ENCODE measurements at places on chromosomes 1 and 21.

- DNase-seq = no peak
These were observed 100.0 kb downstream of the ELAVL4 start for GRCh38 chr1:50208756-50209155.

GRCh38 chr1:17419626-17420328 is 19.7 kb downstream of the RCC2 start:
- DNase-seq = no peak

GRCh38 chr1:31694964-31695313 is 8.9 kb downstream of the COL16A1 start:
- DNase-seq = no peak

DNA sequence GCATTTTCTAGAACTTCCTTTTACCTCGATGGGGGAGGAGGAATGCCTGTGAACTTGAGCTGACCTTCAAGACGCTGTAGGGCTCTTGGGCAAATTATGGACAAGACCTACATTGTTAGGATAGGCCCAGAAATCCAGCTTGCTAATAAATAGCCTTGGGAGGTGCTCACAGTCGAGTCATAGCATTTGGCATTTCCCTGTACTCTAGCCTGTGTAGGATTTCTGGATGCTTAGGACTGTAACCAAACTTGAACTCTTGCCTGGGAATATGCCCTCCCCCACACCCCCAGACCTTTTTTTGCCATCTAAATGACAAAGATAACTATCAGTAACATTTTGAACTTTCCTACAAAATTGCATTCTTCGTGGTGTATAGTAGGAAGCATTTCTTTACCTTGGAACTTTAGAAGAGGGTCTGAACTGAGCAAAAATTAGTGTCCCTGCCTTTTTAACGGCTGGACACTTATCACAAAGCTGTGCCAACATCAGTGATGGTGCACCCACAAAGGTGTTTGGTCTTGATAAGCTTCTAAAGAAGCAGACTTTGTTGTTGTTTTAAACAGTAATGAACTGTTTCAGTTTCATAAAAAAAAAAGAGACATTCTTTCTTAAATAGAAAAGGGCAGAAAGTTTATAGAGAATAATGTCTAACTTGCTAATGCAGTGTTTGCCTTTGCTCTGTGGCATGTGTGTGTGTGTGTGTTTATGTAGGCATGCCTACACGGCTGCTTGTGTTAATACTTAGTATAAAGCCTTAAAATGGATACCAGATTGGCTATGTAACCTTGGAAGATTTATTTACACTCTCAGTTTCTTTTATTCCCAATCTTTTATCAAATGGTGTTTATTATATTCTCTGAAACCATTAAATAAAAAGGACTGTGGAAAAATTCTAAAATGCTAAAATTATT is 88.2 kb downstream of the NFIA start:
- DNase-seq = no peak

DNA sequence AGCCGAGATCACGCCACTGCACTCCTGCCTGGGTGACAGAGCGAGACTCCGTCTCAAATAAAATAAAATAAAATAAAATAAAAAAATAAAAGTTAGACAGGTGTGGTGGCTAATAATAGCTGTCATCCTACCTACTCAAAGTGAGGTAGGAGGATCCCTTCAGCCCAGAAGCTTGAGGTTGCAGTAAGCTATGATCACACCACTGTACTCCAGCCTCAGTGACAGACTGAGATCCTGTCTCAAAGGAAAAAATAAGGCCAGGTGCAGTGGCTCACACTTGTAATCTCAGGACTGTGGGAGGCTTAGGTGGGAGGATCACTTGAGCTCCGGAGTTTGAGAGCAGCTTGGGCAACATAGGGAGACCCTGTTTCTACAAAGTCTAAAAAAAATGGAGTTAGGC is 18.0 kb downstream of the NOL9 start:
- DNase-seq = no peak

DNA sequence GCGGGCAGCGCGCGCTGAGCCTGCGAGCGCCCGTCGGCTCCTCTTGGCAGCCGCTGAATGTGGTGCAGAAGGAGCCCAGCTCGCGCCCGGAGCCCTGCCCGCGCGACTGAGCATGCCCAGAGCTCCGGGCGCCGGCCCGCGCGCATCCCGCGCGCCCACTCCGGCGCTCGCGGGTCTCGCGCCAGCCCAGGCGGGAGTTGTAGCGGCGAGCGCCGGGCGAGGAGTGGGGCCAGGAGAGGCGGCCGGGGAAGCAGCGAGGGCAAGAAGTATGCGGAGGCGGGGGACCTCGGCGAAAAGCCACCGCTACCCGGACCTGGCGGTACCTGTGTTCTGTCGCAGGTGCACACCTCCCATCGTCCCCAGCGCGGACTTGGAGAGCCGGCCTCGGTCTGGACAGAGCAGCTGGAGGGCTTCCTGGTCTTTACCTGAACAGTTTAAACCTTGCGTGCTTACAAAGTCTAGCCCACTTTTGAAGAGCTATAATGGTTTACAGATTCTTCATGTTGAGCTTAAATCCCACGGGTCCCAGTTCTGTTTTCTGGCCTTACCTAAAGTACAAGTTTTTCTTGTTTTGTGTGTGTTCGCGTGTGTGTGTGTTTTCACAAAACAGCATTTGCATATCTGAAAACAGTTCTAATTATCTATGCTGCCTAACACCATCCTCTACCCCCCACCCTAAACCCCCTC is at the start of gene DDAH1:
Gene DDAH1, minus strand, starts transcription at position 61 of the 687 bp plus-strand sequence. CDS start 114 bp downstream, outside the sequence.
- DNase-seq = peak; percentile 69

DNA sequence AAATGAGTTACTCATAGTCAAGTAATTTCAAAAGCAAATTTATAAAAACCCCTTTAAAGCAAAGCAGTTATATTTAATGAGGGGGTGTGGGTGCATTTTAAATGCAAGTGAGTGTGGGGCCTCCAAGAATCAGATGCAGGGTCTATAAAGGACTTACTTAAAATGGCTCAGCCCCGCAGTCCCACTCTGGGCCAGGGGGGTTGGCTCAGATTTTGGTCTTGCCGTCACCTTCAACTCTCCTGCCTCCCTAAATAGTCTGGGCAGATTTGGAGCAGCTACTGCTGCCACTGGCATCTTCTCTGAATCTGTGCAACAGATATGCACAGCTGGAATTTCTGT is 16.2 kb downstream of the AMPD2 start:
- DNase-seq = no peak

GRCh38 chr1:20147846-20148570 is 8.9 kb downstream of the PLA2G2F start:
- DNase-seq = no peak

DNA sequence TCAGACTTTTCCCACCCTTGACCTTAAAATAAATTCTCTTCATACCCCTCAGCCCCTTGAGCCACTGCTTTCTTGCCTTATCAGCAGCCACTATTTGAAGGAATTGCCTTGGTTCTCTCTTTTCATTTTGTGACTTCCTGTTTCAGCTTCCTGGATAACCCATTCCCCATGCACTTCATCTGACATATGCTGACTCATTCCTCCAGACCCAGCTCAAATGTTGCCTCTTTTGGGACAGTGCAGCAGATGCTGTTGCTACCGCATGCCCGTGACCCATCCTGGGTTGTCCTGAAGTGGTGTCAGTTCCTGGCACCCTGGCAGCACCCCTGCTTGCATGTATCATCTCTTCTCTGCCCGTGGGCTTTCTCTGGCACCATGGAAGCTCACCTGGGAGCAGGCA is 496.1 kb downstream of the PTPRU start:
- DNase-seq = no peak

- DNase-seq = peak; percentile 75
These were observed 25.3 kb upstream of the PEF1 start for GRCh38 chr1:31669786-31670592.

DNA sequence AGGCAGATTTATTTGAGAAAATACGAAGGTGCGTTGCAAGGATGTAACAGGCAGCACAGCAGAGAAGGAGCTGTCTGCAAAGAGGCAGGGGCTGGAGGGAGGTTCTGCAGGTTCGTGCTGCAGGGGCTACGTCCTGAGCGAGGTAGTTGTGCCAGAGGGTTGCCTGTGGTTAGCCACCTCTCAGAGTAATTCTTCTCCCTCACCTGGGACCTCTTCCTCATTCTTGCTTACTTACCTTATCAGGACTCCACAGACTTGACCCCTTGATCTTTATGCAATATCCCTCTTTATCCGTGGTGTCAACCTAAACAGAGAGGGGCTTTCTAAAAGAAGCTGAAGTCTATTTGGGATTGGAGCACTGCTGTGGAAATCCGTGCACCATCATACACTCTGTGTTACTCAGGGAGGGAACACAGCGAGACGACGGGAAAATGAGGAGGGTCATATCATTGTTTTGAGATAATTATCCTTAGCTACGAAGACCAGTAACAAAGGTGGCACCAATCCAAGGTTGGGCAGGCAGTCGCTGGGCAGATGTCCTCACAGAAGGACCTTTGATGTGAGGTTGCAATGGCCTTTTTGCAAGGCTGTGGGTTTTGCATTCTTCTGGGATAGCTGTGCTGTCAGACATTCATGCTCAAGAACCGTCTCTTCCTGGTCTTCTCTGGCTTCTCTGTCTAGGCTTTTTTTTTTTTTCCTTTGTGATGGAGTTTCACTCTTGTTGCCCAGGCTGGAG is 82.8 kb downstream of the WDR4 start:
- DNase-seq = no peak

GRCh38 chr21:43322805-43323204 is 104.1 kb downstream of the SIK1 start:
- no peak for DNase-seq

DNA sequence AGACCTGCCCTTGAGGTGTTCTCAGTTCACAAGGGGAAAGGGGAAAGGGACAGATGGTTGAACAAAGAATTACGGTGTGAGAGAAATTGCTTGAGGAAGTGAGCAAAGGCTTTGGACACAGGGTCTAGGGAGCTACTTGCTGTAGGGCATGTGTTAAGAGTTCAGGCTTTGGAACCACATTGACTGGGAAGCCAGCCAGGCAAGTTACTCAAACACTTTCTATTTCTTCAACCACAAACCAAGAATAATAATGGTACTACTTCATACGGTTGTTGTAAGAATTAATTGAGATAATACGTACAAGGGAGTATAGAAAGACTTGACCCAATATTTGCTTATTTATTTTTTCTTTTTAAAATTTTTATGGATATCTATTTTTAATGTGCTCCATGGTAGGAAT is 26.6 kb downstream of the AK4 start:
- DNase-seq = no peak

DNA sequence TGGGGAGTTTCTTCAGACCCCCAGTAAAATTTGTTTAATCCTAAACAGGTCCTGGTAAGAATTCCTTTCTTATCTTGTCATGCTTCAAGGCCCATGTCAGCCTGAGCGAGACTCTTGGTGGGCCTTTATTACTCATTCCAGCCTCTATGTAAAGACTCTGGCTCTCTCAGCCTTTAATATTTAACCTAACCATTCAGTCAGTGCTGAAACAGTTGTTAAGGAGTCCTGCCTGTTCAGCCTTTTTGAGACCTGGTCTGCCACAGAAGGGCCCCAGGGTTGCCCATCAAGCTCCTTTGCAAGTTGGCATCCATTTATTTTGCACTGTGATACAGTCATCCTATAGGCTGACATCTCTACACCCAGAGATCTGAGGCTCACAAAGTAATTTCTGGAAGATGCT is 107.7 kb upstream of the VANGL1 start:
- DNase-seq = no peak

DNA sequence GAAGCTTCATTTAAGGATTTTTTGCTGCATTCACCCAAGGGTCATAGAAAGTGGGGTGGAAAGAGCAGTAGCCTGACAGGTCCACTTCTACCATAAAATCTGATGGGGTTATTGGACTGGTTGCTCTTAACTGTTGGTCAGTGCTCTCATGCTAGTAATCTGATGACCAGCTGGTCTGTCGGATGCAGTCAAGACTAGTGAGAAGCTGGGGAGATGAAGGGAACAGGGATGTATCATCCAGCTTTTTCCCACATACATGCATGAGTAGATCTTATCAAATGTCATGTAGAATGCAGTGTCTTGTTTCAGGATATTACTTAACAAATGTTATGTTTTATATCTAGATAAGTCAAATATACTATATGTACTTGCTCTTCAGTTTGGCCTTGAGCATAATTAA is 11.1 kb downstream of the ATP1B1 start:
- DNase-seq = no peak

DNA sequence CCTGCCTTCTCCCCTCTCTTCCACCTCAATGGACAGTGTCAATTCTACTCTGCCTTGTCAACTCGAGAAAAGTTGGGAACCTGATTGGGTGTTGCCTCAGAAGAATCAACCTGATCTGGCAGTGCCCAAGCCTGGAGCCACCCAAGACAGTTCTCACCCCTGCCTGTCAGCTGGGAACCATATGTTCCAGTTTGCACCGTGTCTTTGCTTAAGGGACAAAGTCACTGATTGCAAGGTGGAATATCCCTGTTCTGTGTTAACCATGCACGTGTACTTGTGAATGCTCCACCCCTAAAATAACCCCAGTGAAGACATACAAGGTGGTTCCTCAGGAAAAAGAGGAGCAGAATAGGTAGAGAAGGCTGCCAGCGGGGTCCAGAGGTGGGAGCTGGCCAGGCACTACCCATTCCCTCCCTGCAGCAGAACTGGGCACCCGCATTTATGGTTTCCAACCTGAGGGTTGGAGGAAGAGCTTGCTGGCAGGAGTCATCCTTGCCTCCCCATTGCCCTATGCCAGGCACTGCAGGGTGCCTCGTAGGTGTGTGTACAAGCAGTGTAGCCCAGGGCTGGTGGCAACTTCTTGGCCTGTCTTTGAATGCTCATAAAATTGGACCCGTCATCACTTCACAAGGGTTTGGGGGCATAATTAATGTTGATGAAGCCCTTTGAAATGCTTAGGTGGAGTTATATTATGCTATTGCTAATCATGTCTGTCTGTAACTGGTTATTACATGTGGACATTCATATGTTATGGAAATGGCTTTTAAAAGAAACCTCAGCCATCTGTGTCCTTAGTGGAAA is 11.3 kb downstream of the NIPAL3 start:
- DNase-seq = no peak

GRCh38 chr1:211370669-211371068 is 44.0 kb downstream of the TRAF5 start:
- DNase-seq = no peak

All from NCI-H1436 (cell line).